ENCODE measurements at places on chromosomes 12 and 14.

DNA sequence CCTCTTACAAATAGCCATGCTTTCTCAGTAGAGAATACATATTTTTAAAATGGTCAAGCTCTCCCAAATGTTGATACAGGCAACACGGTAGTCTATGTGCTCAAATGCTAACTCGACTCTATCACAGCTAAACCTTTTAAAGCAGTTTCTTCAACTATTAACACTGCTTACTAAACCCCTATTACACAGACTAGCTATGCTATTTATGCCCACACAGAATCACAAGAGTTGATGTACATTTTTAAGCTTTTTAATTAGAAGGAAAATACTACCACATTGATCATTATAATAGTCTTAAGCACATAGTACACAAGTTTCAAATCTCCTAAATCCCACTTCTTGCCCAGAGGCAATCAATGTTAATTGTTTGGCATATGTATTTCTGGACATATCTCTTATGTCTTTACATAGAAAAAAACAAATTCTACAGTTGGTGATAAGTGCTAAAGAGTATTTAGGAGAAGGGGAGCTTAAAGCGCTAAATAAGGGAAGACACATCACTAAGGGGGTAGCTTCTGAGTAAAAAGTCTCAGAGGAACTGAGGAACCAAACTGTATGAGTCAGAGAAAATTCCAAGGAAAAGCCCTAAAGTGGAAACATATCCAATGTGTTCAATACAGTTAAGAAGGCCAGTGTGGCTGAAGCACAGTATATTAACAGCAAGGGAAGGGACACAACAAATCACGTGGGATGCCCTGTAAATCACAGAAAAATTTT lies 13.7 kb downstream of the HNRNPC start:
- DNase-seq: no peak

DNA sequence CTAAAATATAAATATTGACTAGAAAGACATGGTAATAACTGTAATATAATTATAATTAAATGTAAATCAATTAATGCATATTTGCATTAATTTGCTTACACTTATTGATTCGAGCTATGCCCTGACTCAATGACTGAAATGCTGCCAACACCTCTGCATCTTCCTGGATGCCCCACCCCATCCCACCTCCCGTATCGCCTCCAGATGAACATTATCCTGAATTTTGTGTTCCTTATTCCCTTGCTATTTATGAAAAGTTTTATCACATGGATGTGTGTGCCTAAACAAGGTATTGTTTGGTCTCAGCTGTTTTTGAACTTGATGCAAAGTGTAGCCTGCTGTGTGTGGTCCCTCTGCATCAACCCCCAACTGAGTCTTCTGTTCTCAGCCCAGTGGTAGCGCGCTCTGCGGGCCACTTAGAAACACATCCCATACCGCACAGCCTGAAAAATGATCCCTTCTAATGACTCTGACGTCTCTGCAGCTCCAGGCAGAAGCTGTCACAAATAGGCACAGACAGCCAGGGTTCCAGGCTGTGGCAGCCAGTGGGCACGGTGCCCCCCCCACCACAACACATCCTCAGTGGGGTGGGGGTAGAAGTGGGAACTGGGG lies 96.5 kb downstream of the PRMT8 start:
- DNase-seq: no peak

DNA sequence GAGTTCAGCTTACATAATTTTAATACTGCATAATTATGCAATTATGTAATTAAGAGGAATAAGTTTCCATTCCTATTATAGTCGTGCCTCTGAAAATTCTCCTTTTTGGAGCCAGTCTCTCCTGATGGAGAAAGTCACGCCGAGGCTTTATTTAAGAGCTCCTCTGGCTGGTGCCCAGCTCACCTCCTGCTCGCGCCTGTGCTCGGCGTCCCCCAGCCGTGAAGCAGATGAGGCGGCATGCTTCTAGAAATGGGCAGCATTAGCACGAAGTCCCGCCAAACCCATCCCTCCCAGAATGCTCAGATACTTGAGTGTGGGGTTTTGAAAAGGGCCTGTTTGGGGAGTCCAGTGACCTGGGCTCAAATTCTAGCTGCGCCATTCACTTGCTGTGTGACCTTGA lies 153.0 kb downstream of the PHETA1 start:
- DNase-seq: no peak

DNA sequence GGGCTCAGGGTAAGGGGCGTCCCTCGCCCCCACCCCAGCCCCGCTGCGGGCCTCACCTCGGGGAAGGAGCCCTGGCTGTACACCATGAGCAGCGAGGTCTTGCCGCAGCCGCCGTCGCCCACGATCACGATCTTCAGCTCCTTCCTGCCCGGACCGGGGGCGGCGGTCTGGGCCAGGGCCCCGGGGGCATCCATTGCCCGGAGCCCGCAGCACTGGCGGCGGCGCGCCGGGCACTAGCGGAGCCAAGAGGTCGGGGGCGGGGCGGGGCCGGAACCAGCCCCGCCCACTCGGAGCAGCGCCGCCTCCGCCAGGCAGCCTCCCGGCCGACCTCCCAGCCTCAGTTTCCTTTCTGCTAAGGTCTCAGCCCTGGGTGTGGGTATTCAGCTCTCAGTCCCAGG lies at the start of gene RHOF:
Gene RHOF (minus strand): TSS at position 249 of the 398 bp plus-strand sequence. CDS start 55 bp downstream, at position 194.
- DNase-seq: no peak

- DNase-seq: no peak
Measured at GRCh38 chr14:70873627-70874026, 33.6 kb upstream of the PCNX1 start.

GRCh38 chr14:81177225-81177624 lies 43.5 kb downstream of the GTF2A1 start:
- DNase-seq: no peak

DNA sequence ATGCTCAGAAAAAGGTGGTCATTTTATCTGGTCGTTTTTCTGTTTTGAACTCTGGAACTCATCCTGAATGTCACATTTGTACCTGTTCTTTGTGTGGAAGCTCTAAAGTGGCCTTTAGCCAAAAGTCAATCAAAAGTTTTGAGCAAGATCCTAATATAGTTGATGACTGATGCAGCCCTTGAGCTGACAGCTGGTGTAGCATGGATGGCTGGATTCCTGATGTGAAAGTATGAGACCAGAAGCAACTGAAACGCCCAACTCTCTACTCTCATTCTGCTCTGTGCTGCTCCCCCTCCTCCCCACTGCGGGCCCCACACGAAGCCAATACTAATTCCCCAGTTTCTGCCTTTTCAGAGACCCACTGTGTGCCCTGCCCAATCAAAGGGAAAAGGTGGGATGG lies 10.3 kb upstream of the MYH7 start:
- no peak for DNase-seq

- DNase-seq: peak; percentile 19
Measured at GRCh38 chr14:54691525-54692283, 124.8 kb downstream of the SAMD4A start.

DNA sequence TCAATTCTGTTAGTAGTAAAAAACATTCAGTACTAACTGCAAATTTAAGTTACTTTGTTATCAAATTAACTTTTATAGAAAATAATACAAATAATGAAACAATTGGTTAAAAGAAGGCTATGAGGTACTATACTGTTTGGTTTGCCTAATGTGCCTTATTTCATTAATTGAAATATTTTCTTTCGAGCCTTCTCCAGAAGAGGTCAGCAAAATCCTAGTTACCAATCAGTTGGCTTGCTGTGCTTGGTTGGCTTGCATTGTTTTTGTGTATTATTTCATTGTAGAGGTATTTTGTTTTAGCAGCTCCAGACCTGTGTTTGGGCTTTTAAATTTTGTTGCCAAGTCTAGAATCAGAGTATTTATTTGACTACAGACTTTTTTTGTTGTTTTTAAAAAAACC lies 68.5 kb downstream of the AEBP2 start:
- DNase-seq: no peak

GRCh38 chr12:11732023-11732422 lies 82.5 kb downstream of the ETV6 start:
- no peak for DNase-seq

GRCh38 chr12:114425031-114425626 lies 19.2 kb upstream of the TBX5 start:
- no peak for DNase-seq

DNA sequence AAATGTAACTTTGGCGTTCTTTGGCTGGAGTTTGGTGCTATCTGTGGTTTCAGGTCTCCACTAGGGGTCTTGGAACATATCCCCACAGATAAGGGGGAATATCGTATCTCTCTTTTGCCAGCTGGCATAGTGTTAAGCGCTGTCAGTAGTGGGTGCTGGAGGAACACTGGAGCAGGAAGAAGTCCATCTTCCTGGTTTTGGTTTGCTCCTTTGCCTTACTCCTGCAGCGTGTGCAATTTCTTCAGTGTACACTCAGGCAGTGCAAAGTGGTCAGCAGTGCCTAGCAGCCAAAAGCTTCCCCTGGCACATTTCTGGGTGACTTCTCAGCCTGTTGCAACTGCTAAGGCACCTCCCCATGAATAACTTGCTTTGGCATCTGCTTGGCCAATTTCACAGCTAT lies 11.7 kb upstream of the RIPK3 start:
- peak; percentile 12 for DNase-seq

DNA sequence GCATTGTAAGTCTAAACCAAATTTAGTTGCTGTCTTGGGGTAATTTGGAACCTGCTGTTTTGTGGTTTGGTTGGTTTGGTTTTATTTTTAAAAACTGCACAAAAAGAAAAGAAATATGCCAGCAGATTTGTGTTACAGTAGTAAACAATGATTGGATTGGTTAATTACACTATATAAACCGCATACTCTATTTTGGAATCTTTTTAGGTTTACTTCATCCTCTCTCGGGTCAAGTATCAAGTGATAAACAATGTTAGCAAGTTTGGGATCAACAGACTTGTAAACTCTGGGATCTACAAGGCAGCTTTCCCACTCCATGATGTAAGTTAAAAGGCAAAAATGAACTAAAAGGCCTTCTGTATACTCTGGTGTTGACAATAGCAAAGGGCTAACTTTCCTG lies 132.4 kb downstream of the ANO6 start:
- DNase-seq: no peak

- no peak for DNase-seq
Measured at GRCh38 chr12:1256991-1257390, 266.0 kb downstream of the ERC1 start.

GRCh38 chr12:97520106-97520505 lies 57.5 kb downstream of the RMST start:
- peak; percentile 51 for DNase-seq

DNA sequence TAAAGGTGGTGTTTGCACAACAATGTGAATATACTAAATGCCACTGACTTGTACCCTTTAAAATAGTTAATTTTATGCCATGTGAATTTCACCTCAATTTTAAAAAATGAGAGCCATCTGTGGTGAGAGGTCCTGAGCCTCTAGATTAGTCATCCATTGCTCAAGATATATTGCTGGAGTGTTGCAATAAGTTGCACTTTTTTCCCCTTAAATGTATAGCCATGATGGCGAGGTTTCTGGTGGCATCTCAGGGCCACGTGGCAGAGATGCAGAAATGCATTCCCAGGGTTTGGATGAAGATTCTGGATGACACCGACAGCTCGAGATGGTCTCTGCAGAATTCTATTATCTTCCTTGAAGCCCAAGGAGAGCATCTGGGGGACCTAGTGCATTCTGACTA lies 153.7 kb downstream of the AACS start:
- no peak for DNase-seq

DNA sequence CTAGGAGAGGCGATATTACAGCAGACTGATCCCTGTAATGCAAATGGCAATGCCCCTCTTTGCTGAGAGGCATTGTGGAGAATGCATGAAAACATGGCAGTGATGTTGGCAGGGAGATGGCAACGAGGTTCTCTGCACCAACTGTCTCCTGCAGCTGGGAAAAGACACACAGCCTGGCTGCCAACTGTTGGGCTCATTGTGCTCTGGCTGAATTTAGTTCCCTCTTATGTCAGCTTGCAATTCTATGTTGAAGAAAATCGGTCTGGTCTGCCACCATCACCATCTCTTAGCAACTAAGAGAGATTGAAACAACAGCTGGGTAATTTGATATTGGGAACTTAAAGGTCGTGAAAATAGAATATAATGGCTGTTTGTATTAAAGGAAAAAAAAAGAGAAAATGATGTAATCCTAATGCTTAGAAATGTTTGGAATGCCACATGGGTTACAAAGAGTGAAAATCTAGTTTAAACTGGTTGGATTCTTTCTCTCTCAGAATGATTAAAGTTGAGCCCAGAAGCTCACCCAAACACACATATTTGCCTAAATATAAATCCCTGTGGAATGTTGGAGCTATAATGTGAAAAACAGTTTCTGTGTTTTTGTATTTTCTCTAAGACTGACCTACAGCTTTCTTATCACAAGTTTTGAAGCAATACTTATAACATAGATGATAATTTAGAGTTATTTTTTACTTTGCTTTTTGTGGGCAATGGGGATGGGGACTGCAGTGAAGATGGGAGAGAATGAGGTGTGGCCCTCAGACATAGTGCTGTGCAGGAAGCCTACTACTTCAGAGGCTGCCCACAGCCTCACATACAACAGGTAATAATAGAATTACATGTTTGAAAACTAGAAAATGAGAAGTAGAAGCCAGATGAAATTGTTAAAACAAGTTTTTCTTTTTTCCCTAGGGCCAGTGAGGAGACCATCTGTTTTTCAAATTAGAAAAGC lies 143.7 kb downstream of the AKAP6 start:
- DNase-seq: peak; percentile 1

DNA sequence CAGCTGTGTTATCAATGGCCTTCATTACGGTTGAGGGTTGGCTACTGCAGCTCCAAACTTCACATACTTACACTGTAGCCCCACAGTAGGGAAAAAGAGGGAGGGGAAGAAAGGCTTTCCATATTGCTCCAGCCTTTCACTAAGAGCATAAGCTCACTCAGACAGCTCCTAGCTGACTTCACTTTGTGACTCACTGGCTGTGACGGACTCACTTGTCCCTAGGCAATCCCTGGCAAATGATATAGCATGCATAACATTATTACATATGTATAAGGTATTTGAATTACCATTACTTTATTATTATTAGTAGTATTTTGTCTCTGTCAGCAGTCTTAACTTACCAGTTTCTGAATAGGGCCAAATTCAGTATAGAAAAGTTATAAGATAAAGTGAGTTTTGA lies 350.7 kb downstream of the RMST start:
- no peak for DNase-seq

DNA sequence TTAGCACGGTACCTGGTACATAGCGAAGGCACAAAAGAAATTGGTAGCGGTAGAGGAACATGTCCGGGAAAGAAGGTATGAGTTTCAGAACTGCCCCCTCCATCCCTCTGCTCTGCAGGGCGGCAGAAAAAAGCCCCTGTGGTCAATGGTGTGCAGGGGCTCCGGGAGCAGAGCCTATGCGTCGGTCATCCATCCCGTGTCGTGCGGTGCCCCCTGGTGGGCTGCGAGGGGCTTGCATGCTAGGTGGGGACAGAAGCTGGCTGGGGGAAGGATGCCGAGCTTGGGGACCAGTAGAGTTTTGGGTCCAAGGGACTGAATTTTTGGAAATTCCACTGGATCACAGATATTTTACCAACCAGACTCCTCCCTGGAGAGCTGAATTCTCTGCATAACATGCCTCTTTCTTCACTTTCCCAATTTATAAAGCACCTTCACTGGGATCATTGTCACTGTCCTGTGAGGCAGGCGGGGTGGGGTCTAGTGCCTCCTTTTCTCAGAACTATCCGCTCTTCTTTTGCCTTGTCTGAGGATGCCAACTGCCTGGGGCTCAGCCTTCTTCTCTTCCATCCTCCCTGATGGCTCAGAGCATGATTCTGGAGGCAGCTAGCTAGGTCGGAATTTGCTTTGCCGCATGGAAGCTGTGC lies 148.7 kb downstream of the SMOC1 start:
- peak; percentile 48 for DNase-seq

- peak; percentile 10 for DNase-seq
Measured at GRCh38 chr12:87116780-87117179, 860.6 kb upstream of the MGAT4C start.

GRCh38 chr14:64688031-64688430 lies 16.2 kb upstream of the PLEKHG3 start:
- no peak for DNase-seq

- no peak for DNase-seq
Measured at GRCh38 chr14:70648346-70648745, 6.6 kb downstream of the TTC9 start.

GRCh38 chr12:2813214-2814185 lies 1.0 kb downstream of the ITFG2 start:
- peak; percentile 51 for DNase-seq
